ENCODE measurements at places on chromosomes 2 and 18. TPM values are rescaled to one million over a fixed set of nuclear protein-coding genes. Genes with fewer than 3 reads are reported as not detected.

DNA sequence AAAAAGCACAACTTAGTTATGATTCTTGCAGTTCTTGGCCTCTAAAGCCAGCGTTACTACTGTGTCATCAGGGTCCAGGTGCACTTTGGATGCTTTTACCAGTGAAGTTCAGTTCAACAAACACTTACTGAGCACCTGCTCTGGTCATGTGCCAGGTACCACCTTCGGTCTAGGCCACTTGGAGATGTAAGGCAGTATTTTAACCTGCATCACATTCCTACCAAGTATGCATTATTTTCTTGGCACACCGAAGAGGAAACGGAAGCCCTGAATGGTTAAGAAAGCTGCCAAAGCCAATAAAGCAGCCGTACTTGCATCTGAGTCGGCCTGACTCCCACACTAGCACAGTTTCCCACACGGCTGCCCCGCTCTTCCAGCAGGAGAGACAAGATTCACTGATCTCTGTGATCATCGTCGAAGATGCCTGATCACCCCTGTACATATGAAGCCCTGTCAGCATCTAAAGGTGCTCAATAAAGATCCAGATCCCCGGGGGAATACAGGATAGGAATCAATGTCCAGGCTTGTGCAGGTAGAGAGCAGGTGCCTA, 427.1 kb downstream of the EIPR1 start:
- H3K4me3 ChIP-seq: no peak overlapping the region
- DNase-seq: no peak
- no peaks in the 10 kb centered on the region for H3K36me3 ChIP-seq
- no peaks in the 10 kb centered on the region for H3K4me1 ChIP-seq
- no peak overlapping the region for H3K27ac ChIP-seq

- peaks cover 15% of the 10 kb centered on the region for H3K4me1 ChIP-seq
- H3K27me3 ChIP-seq: no peaks in the 10 kb centered on the region
- peak overlapping the region; percentile 23 for H3K27ac ChIP-seq
- no peak overlapping the region for H3K4me3 ChIP-seq
- DNase-seq: no peak
These were observed 5.8 kb upstream of the MEIS1 start for GRCh38 chr2:66428986-66429612.

GRCh38 chr18:23591011-23591410, 4.7 kb upstream of the NPC1 start:
- H3K4me3 ChIP-seq: no peak overlapping the region
- DNase-seq: peak; percentile 13
- no peaks in the 10 kb centered on the region for H3K27me3 ChIP-seq
- no peaks in the 10 kb centered on the region for H3K4me1 ChIP-seq

DNA sequence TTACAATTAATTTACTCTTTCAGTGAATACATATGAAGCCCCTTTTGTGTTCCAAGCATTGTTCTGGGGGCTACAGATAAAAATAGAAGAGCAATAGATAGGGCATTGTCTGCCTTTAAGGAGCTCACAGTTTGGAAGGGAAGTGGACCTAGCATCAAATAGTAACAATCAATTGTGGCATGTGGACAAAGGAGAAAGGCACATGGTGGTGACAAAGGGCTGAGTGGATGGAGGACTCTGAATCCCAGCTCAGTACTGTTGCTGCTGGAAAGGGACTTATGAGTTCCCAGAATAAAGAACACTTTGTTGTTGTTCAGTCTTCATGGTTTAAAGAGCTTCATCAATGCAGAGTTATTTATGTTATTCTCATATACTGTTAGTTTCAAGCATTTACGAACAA, 217.7 kb downstream of the HRH4 start:
- H3K27ac ChIP-seq: no peak overlapping the region
- H3K27me3 ChIP-seq: no peaks in the 10 kb centered on the region
- DNase-seq: no peak
- H3K36me3 ChIP-seq: no peaks in the 10 kb centered on the region

The CNGA3 gene
- total RNA-seq: not detected

All from vagina (tissue), 2 donors.